ENCODE measurements at places on chromosomes 11 and 22. TPM values are rescaled to one million over a fixed set of nuclear protein-coding genes. Genes with fewer than 3 reads are reported as not detected.

VWCE gene
- total RNA-seq = 0.31 TPM

DNA sequence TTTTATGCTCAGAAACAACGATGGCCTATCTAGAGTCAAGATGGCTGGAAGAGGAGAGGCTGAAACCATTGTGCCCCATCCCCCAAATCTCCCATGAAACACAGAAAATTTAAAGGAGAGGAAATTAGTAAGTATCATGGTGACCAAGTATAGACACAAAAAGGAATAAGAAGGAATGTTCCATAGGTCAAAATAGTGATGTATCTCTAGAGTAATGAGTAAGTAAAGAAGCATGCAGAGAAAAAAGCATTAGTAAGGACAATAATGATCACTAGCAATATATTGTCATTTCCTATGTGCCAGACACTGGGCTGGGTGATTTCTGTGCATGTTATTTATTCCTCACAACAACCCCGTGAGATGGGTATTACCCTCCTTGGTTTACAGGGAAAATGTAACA lies 2.6 kb upstream of the SLC22A24 start:
- no peaks in the 10 kb centered on the region for H3K4me1 ChIP-seq
- H3K27ac ChIP-seq = no peak overlapping the region
- DNase-seq = no peak
- no peaks in the 10 kb centered on the region for H3K27me3 ChIP-seq
- H3K36me3 ChIP-seq = no peaks in the 10 kb centered on the region

- peaks cover 17% of the 10 kb centered on the region for H3K27me3 ChIP-seq
- no peaks in the 10 kb centered on the region for H3K4me1 ChIP-seq
- H3K27ac ChIP-seq = no peak overlapping the region
- no peak for DNase-seq
These were observed 32.2 kb downstream of the TRMU start for GRCh38 chr22:46367707-46368191.

- peak; percentile 55 for DNase-seq
- no peaks in the 10 kb centered on the region for H3K36me3 ChIP-seq
- peak overlapping the region; percentile 61 for H3K4me3 ChIP-seq
- H3K4me1 ChIP-seq = peaks cover 22% of the 10 kb centered on the region
- no peaks in the 10 kb centered on the region for H3K27me3 ChIP-seq
These were observed 4.3 kb upstream of the AMPD3 start for GRCh38 chr11:10450462-10451425.

- no peak overlapping the region for H3K4me3 ChIP-seq
- no peak for DNase-seq
- H3K36me3 ChIP-seq = no peaks in the 10 kb centered on the region
- peaks cover 18% of the 10 kb centered on the region for H3K4me1 ChIP-seq
- H3K27ac ChIP-seq = no peak overlapping the region
These were observed 3.9 kb downstream of the SCARF2 start for GRCh38 chr22:20433686-20434241.

DDTL gene
- 0.88 TPM for total RNA-seq

DNA sequence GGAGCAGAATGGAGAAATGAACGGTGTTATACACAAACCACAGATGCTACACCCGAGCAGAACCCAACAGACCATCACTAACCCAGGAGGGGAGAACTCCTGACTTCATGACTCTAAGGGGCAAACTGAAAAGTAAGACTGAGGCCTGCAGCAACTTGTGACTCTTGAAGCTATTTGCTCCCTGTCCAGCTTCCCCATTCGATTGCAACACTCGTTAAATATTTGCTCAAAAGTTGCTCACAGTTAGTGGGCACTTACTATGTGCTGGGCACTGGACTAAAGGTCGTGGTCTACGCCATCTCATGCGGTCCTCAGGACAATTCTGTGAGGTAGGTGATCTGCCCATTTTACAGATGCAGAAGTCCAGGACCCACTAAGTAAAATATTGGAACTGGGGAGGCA lies 9.5 kb upstream of the ADA2 start:
- H3K4me1 ChIP-seq = no peaks in the 10 kb centered on the region
- no peak overlapping the region for H3K27ac ChIP-seq
- no peaks in the 10 kb centered on the region for H3K36me3 ChIP-seq
- no peaks in the 10 kb centered on the region for H3K27me3 ChIP-seq
- no peak overlapping the region for H3K4me3 ChIP-seq
- no peak for DNase-seq

DNA sequence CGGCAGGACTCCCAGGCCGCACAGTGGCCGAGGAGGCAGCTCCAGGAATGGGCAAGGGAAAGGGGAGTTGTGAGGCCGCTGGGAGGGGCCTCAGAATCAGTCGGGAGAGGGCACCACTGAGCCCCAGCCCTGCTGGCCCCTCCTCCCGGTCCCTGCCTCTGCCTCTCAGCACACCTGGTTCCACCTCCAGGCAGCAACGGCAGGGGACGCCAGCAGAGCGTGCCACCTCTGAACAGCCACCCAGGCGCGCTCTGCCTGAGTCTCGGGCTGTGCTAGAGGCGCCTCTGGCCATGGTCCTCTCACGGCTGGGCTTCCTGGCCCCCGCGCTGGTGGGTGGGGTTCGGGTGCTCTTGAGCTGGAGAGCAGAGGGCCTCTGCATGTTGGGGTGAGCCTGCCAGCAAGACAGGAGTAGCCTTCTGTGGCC lies 33.0 kb downstream of the MOB2 start:
- H3K27me3 ChIP-seq = no peaks in the 10 kb centered on the region
- no peaks in the 10 kb centered on the region for H3K36me3 ChIP-seq
- no peak overlapping the region for H3K4me3 ChIP-seq
- no peak overlapping the region for H3K27ac ChIP-seq

CCDC116 gene
- not detected for total RNA-seq

- no peak for DNase-seq
- H3K4me1 ChIP-seq = no peaks in the 10 kb centered on the region
- no peak overlapping the region for H3K4me3 ChIP-seq
These were observed 139.2 kb downstream of the LRRC4C start for GRCh38 chr11:41320238-41320637.

OR2AG2 gene
- not detected for total RNA-seq

OR2AG1 gene
- not detected for total RNA-seq

DNA sequence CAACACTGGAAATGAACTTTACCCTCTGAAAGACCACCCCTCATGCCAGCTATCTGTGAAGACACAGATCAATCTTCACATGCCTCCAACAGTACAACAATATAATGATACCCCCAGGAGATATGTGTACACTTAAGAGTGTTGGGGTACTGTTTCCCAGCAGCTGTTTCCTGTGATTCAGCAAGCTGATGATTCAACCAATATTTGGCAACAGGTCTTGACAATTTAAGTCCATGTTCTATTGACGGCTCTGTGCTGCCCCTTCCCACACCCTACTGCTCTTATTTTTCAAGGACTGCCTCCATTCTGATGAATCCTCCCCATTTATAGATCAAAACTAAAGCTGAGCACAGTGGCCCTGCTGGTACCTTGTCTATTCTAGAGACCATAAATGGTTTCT lies 6.6 kb downstream of the SNX19 start:
- peaks cover 25% of the 10 kb centered on the region for H3K4me1 ChIP-seq
- H3K36me3 ChIP-seq = peaks cover 69% of the 10 kb centered on the region
- no peak for DNase-seq
- H3K27ac ChIP-seq = peak overlapping the region; percentile 57

GRCh38 chr11:79088967-79089366 lies 351.9 kb downstream of the TENM4 start:
- H3K27me3 ChIP-seq = no peaks in the 10 kb centered on the region
- peaks cover 19% of the 10 kb centered on the region for H3K4me1 ChIP-seq
- no peaks in the 10 kb centered on the region for H3K36me3 ChIP-seq
- H3K4me3 ChIP-seq = no peak overlapping the region
- H3K27ac ChIP-seq = no peak overlapping the region

PRAME gene
- total RNA-seq = not detected

DNA sequence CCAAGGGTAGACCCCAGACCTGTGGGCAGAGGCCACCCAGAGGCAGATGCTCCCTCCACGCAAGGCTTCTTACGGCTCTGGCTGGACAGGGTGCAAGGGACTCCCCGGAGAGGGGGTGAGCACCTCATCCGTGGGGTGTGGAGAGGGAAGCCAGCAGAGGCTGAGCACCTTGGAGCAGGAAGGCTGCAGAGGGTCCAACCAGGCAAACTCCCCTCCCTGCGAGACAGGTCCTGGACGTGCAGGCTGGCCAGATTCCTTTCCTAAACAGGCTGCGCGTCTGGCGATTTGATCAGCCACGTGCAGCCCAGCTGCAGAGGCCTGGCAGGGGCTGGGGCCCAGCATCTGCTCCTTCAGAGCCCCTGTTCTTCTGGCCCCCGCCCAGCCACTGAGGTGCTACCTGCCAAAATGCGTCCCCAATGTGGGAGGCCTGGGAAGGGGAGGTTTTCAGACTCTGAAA lies 49.3 kb downstream of the WNT11 start:
- no peak overlapping the region for H3K27ac ChIP-seq
- H3K4me3 ChIP-seq = no peak overlapping the region
- H3K27me3 ChIP-seq = no peaks in the 10 kb centered on the region
- no peak for DNase-seq
- no peaks in the 10 kb centered on the region for H3K36me3 ChIP-seq

OR6T1 gene
- not detected for total RNA-seq

LDLRAD3 gene
- total RNA-seq = 6.1 TPM

DNA sequence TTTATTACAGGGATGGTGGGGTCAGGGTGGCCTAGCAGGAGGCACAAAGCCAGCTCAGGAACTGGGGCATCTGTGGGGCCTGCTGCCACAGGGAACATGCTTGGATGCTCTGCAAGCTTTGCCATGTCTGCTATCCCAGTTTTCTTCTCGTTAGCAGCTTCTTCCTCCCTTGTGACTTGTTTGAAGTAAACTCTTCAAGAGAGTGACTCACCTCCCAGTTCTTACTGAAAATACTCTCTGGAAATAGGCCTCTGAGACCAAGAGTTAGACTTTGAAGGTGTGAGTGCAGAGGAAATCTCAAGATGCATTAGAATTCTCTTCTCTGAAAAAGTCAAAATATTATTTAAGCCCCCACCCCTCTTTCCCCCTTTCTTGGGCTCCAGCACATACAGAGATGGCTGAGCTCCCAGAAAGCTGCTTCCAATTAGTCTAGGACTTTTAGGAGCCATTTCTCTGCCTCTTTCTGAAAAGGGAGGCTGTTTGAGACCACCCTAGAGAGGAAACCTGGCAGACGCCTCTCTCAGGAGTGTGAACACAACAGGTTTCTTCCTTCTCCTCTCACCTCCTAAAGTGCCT lies 15.1 kb downstream of the CWC15 start:
- H3K4me3 ChIP-seq = no peak overlapping the region
- H3K4me1 ChIP-seq = no peaks in the 10 kb centered on the region
- DNase-seq = no peak

- no peaks in the 10 kb centered on the region for H3K4me1 ChIP-seq
- no peak overlapping the region for H3K27ac ChIP-seq
- no peaks in the 10 kb centered on the region for H3K27me3 ChIP-seq
- no peak for DNase-seq
- H3K36me3 ChIP-seq = no peaks in the 10 kb centered on the region
These were observed 322.2 kb downstream of the AASDHPPT start for GRCh38 chr11:106399624-106400023.

GRCh38 chr11:76635991-76636738 lies 34.4 kb downstream of the LRRC32 start:
- DNase-seq = no peak
- H3K4me1 ChIP-seq = peaks cover 19% of the 10 kb centered on the region
- H3K36me3 ChIP-seq = no peaks in the 10 kb centered on the region
- no peak overlapping the region for H3K4me3 ChIP-seq

MS4A12 gene
- total RNA-seq = not detected

DNA sequence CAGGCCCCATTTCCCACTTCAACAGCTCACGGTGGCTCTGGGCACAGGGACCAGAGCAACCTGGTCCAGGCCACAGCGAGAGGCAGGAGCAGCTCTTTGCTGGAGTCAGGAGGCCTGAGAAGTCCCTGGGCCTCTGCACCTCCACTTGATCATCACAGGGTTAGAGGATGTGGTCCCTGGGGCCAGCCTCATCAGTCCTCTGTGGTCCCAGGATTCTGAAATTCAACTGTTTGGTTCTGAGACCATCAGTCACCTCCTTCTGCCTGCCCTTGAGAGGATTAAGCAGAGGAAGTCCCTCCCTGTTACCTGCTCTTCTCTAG lies 24.9 kb upstream of the CBX7 start:
- no peak for DNase-seq
- no peaks in the 10 kb centered on the region for H3K27me3 ChIP-seq
- no peaks in the 10 kb centered on the region for H3K36me3 ChIP-seq
- peaks cover 52% of the 10 kb centered on the region for H3K4me1 ChIP-seq
- H3K4me3 ChIP-seq = no peak overlapping the region

DNA sequence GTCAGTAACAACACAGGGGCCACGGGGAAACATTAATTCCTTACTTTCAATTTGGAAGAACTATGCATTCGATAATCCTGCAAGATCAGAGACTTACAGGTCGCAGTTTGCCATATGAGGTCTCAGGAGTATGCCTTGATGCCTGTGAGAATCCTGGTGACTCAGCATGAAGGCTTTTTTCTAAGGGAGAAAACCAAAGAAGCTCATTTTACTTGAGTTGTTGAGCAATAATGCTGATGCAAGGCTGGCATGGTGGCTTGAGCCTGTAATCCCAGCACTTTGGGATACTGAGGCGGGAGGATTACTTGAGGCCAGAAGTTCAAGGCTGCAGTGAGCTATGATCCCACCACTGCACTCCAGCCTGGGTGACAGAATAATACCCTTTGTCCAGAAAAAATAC lies 26.6 kb downstream of the ATG16L2 start:
- H3K4me3 ChIP-seq = no peak overlapping the region
- H3K27ac ChIP-seq = no peak overlapping the region
- no peaks in the 10 kb centered on the region for H3K27me3 ChIP-seq
- DNase-seq = no peak
- H3K4me1 ChIP-seq = peaks cover 11% of the 10 kb centered on the region
- H3K36me3 ChIP-seq = peaks cover 31% of the 10 kb centered on the region

DNA sequence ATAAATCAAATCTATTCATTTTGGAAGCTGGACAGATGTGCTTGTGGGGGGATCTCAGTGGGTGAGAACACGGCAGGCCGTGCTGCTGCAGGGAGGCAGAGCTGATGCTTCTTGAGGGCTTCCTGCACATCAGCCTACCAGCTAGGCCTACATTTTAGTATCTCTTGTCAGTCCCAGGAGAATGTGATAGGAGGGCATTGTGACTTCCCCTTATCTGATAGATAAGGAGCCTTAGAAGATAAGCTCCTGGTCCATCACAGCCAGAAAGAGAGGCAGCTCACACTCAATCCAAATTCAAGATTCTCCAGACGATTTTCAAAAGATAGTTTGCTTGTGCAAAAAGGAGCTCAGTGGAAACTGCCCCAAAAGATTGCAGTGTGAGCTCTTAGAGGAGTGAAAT lies 89.0 kb downstream of the SHANK2 start:
- H3K36me3 ChIP-seq = no peaks in the 10 kb centered on the region
- DNase-seq = no peak
- H3K4me1 ChIP-seq = no peaks in the 10 kb centered on the region
- H3K27me3 ChIP-seq = no peaks in the 10 kb centered on the region
- H3K27ac ChIP-seq = no peak overlapping the region

GRCh38 chr11:74283580-74284180 lies 27.8 kb downstream of the P4HA3 start:
- DNase-seq = no peak
- no peak overlapping the region for H3K27ac ChIP-seq
- H3K4me3 ChIP-seq = no peak overlapping the region
- no peaks in the 10 kb centered on the region for H3K27me3 ChIP-seq
- H3K36me3 ChIP-seq = no peaks in the 10 kb centered on the region
